Central memory CD4-positive, alpha-beta T cell (primary cell): ENCODE measurements at places on chromosomes 13 and 19.

DNA sequence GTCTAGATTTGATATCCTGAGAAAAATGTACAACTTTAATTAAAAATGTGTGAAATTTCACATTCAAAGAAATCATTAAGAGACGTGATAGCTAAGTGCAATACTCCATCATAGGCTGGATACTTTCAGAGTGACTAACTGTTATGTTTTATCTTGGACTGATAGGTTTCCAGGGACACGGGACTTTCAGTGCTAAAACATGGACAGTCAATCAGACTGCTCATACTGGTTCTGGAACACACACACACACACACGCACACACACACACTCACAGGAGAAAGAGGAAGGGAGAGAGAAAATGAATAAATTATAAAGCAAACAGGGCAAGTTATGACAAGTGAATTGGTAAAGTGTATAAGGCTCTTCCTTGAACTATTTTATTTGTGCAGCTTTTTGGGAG, 955.9 kb downstream of the SLITRK5 start:
- no peak for DNase-seq

GRCh38 chr19:23283925-23284324, 33.7 kb upstream of the ZNF724 start:
- DNase-seq: peak; percentile 46

GRCh38 chr13:107678075-107678689, 537.2 kb downstream of the LIG4 start:
- no peak for DNase-seq

GRCh38 chr13:111937777-111938311, 129.1 kb upstream of the SOX1 start:
- no peak for DNase-seq

- peak; percentile 2 for DNase-seq
These were observed 24.1 kb upstream of the MIR17HG start for GRCh38 chr13:91323349-91323748.

DNA sequence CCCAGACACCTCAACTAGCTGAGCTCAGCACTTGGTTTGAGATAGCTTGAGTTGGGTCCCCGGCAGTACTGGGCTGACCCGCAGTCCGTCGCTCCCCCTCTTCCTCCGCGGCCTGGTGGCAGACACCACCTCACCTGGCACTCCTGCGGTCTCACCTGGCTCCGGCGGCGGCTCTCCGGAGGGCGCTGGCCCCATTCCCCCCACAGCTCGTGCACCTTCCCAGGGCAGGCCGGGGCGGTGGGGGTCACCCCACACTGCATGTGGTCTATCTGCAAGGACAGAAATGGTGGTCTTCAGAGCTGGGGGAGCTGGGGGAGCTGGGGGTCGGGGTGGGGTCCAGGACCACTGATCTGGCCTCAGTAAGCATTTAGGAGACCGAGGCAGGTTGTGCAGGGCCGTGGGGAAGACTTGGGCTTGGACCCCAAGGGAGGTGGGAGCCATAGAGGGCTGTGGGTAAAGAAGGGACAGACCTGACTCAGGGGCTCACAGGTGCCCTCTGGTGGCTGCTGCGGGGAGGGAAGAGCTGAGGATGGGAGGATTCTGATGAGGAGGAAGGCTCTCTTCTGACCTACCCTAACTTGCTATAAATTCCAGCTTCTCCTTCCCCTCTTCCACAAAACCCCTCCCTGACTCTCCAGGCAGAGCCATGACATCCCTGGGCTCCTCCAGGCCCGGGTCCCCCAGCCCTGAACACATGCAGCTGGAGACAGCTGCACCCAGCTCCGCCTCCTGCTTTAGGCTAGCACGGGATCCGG, 6.7 kb upstream of the PLIN4 start:
- DNase-seq: peak; percentile 39

- DNase-seq: no peak
These were observed 2.4 kb upstream of the ITGBL1 start for GRCh38 chr13:101449790-101450748.

DNA sequence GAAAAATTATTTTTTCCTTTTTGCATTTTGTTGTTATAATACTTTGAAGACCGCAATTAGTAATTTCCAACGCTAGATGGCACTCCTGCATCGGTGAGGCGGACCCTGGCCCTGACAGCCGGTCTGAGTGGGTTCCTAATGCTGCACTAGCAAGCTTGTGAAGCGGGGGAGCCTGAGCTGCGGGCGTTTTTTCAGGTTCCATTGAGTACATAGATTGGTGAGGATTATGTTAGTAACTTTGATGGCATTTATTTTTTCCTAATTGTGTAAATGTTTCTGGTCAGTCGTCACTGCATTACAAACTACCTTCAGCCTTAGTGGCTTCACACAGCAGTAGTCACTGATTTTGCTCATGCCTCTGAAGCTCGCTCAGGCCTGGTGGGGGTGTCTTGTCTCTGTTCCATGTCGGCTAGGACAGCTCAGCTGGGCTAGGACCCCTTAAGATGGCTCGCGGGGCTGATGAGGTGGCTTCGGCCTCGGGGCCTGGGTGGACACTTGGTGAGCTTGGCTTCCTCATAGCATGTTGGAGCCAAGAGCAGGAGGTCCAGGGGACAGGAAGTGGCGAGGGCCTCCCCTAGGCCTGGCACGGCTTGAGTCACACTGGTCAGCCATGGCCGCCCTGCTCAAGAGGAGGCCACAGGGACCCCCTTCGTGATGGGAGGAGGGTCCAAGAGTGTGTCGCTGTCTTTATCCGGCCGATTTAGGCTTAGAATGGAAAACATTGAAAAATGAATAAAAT, 25.0 kb downstream of the ERCC5 start:
- peak; percentile 32 for DNase-seq

- DNase-seq: no peak
These were observed 22.9 kb upstream of the OR10H1 start for GRCh38 chr19:15838351-15838750.

DNA sequence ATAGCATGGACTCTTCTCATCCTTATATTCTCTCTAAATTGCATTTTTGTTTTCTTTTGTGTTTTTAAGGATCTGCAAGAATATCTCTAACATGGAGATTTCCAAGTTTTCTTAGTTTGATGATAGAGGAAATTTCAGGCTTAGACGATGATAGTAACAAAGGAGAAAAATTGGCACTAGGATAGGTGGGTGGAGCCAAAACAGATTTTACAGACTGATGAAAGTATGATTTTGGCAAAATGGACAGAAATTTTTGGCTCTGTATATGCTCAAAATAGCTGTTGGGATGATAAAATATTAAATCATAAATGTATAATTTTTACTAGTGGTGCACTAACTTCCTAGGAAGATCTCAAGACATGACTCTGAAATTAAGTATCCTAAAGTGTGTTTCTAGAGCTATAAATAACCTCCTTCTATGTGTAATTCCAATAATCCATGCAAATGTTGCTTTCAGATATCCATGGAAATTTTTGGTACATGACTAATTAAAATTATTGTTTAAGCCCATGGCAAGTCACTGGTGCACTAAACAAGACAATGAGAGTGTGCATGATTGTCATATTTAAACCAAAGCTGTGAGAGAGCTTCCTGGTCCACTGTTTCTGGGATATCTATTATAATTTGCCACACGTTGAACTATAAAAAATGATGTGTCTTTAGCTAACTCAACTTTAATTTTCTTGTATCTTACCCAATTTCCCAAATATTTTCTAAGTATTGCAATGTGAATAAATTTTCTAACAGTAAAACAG, 55.8 kb upstream of the NBEA start:
- DNase-seq: no peak

DNA sequence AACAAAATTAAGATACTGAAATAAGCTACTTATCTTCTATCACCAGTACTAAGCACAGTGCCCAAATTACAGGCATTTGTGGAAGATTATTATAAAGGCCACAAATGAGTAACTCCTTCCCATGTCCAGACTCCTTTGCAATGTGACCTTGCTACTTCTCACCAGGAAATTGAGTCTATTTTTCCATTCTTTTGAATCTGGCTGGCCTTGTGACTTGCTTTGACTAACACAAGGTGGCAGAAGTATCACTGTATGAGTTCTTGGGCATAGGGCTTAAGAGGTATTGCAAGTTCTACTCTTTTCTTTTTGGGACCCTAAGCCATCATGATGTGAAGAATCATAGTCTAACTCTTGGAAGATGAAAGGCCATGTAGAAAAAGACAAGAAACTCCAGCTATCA, 49.9 kb downstream of the UGGT2 start:
- DNase-seq: no peak

DNA sequence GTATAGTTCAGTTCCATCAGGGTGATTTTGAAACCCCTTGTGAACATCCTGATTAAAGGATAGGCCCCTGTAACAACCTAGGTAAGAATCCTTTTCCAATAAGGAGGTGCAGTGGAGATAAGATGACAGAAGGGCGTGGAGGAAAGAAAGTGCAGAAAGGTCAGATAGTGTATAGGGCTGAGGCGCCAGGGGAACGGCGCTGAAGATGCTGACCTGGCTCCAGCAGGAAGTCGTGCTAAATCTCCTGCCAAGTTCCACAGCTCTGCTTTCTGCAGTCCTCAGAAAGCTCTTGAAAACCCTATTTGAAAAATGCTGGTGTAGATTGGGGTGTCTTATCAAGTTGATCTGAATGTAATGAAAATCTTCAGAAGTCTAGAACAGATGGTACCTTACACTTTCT, 221.7 kb downstream of the COG6 start:
- no peak for DNase-seq

- DNase-seq: peak; percentile 95
These were observed 4.4 kb upstream of the ZNF329 start for GRCh38 chr19:58154679-58155648.

DNA sequence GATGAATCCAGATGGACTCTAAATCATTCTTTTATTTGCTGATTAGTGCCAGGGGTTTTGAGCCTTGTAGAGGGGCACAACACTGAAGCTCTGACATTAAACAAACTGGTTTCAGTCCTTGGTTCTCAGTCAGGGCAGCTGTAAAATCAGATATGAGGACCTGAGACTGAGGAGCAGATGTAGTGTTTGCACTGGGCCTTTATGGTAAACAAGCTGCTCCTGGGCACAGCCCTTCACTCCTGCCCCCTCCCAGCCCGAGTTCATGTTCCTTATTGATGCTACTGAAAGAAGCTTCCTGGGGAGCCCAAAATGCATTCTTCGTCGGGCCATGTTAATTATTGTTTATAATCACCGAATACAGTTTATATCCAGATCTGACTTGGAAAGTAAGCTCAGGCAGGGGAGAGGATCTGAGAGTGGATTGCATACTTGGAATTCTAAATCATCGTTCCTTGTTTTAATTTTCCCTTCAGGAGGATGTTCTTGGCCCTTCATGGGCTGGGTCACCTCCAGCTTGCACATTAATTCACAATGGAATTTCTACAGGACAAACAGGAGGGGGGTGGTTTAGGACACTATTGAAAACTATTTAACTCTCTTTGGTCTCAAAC, 213.5 kb downstream of the FGF9 start:
- no peak for DNase-seq

GRCh38 chr19:2771786-2772674, 11.0 kb downstream of the SGTA start:
- no peak for DNase-seq

- no peak for DNase-seq
These were observed at the start of gene RYR1 for GRCh38 chr19:38433268-38433733. RYR1 (plus strand) TSS chr19:38433691; CDS start chr19:38433830, 139 bp downstream.

GRCh38 chr19:36423925-36424324, 5.5 kb upstream of the ZFP82 start:
- DNase-seq: no peak

DNA sequence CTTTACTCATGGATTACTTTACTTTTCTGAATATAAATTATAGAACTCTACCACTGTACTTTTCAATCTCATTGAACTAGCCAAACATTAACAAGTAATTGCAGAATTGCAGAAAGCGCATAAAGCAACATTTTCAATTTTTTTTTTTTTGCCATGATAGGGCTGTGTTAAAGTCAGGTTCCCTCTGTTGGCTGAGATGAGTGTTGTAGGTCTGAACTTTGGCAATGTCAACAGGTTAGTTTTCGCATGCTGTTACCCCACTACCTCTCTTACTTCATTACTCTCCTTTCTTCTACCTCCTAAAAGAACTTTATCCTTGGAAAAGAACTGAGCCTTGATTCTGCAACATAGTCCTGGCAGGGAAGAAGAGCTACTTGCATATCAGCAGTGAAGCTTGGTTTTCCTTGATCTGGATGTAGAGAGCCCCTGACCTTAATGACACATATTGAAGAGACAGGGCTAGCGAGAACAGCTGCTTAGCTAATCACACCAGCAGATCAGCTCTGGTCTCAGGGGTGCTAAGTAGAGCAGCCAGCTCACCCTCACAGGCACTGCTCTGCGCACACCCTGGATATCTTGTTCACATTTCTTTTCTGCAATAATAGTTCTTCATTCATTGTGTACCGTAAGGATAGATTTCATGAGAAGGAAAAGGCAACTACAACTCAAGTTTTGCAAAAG, 119.5 kb downstream of the FLT1 start:
- no peak for DNase-seq

DNA sequence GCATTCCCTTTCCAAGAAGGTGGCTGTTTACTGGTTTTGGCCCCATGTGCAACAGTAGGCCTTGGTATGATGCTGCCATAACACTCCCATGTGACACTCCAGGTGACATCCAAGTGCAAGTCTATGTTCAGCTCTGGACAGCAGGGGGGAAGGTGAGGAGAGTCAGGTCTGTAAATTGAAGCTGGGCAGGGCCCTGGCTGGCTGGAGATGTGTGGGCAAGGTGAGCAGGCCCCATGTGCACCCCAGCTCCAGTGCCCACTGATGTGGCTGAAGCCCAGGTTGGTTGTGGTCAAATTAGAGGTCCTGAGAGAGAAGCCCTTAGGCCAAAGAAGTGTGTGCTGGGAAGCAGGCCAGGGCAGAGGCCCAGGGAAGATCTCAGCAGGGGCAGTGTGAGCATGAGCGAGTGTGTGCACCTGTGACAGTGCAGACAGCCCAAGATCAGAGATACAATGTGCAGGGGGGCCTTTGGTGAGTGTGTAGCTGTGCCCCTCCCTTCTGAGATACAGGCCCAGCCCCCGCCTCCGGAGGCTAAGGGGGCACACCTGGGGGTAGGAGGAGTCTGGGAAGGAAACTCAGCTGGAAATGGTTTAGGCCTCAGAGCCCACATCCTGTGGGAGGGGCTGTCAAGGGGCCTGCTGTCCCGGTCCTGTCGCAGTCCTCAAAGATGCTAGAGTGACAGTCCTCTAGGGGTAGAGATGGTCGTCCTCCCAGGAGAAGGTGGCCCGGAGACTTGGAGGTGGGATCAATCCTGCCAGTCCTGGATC, 18.6 kb downstream of the DEDD2 start:
- DNase-seq: peak; percentile 85

- no peak for DNase-seq
These were observed 1.3 kb downstream of the EXOSC8 start for GRCh38 chr13:37001921-37002250.

DNA sequence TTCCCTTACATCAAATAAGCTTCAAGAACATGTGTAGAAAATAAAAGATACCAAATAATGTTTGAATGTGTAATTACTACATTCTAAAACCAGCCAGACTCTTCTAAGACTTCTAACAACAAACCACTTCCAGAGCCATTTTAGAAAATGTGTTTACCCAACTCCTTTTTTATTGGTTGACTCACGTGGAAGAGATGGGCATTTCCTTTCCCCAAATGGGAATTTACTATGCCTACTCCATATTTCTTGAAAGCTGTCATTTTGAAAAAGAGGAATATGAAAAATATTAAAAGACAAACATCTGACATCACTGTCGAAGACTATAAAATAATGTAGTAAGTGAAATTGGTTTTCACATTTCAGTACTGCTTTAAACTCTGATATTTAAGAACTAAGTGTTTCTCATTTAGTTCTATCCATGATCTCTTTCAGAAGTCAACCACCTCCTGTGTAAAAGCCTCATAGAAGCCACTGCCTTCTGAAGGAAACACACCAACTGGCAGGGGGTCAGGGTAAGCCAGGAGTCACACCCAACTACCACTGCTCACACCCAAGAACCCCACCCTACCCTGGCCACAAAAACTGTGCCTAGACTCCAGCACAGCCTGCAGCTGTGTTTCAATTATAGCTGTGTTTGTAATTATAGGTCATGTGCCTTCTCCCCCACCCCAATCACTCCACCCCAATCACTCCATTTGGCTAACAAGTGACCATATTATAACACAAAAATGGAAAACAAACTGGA, 86.8 kb downstream of the UBL3 start:
- no peak for DNase-seq
